Endothelial cell (in vitro differentiated cells): ENCODE measurements at places on chromosomes 2 and 18.
A peak's percentile ranks its signal among the peaks of the same experiment; 100 is the strongest.

GRCh38 chr18:31741097-31741735 is 19.5 kb downstream of the SLC25A52 start:
- DNase-seq: peak; percentile 34

DNA sequence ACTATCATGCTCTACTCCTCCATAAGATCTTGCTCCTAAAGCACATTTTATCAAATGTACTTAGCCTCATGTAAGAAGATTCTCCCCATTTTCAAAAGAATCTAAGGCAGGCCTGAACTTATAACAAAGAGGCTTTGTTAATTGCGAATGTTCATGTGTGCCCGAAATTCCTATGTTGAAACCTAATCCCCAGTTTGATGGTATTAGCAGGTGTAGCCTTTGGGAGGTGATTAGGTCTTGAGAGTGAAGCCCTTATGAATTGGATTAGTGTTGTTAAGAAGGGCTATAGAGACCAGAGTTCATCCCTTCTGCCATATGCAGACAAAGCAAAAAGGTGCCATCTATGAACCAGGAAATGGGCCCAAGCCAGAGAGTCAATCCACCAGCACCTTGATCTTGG is 234.5 kb downstream of the PAX3 start:
- no peak for DNase-seq

GRCh38 chr18:24588440-24588839 is 128.0 kb downstream of the HRH4 start:
- DNase-seq: no peak

DNA sequence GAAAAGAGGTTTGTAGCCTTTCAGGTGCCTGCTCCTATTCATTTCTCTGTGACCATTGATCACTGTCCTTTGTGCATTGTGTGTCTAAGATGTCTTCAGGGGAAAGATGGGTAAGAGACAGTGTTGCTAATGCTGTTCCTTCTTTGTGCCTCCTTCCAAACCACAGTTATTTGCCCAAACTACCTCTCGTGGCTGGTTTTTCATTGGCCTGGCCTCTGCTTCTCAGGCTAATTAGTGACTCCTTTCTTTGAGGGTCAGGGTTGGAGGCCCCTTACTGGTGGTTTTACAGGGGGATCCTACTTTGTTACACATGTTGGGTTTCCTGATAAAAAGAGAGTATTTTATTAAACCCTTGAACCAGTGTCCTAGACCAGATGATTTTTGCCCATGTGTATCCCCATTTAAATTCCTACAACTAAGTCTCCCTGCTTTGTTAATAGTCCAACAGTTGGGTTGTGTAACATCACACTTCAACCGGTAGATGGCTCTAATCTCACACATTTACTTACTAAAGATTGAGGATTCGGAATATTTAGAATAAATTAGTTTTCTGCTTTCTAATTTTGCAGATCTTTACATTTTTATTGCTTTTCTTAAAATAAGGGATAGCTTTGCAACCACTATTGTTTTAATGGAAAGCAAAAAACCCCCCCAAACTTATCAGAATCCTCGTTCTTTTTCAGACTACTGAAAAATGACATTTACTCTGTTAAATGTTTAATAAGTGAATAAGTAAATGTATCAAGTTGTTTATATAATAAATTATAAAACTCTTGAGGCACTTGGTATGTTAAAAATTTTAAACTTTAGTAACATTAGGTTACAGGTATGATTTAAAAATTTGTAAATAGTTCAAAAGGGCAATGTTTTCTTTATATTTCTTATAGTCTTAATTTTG is 2.4 kb downstream of the MARS2 start:
- no peak for DNase-seq

DNA sequence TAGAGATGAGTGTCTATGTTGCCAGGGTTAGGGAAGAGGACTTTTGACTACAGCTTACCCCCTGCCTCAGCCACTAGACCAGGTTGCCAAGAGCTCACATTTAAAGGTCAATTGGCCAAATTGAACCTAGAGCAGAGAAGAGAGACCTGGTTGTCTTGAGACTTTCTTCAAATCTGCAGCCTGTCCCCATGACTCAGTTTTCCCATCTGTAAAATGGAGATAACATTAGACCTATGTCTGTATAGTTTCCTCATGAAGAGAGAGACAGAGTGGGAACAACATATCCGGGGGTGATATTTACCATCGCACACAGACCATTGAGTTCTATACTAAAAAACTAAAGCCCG is 1.6 kb upstream of the LIPG start:
- DNase-seq: no peak

- no peak for DNase-seq
Observed at GRCh38 chr2:63242747-63243146, 192.1 kb downstream of the OTX1 start.

DNA sequence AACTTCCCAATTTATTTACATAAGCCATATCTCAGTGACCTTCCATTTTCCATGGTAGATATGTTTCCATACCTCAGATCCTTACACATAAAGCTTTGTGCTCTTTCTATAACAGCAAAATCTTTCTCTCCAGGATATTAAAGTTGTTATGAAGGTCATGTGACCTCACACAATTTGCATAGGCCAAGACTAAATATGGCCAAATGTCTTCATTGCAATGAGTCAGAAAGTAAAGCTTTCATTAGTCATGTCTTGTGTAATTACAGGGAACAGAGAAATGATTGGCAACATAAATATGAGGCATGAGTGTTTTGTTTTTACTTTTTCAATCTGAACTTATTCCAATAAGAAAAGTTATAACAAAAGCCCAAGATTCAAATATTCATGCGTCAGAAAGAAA is 243.5 kb downstream of the ASXL3 start:
- DNase-seq: no peak

DNA sequence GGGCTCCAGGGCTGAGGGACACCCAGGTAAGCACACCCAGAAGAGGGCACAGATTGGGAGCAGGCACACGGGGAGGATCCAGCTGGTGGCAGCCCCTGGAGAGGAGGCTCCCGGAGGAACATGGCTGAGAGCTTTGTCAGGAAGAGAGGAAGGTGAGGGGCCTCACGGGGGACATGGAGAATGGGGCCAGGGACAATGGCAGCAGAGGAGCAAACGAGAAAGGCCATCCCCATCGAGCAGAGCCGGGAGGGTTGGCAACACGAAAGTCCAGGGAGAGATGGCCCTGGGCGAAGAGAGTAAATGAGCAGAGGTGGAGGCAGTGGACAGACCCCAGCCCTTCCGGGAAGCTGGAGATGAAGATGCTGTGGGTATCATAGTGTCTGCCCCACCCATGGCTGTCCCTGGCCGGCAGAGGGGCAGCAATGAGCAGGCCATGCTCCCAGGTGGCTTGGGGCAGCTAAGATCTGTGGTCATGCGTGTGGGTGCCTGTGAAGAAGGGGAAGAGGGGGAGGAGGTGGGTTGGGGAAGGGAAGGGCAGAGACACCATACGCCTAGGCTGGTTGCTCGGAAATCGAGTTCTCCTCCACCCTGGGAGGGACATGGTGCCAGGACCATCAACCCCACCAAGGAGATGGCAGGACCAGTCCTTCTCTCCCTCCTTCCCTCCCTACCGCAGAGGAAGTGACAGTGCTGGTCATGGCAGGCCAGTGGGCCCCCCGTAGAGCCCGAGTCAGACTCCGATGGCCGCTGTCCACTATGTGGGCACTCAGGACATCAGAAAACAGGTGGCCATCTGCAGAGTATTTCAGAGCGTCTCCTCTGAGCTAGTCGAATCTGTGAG is 191.7 kb downstream of the NDUFA10 start:
- no peak for DNase-seq

DNA sequence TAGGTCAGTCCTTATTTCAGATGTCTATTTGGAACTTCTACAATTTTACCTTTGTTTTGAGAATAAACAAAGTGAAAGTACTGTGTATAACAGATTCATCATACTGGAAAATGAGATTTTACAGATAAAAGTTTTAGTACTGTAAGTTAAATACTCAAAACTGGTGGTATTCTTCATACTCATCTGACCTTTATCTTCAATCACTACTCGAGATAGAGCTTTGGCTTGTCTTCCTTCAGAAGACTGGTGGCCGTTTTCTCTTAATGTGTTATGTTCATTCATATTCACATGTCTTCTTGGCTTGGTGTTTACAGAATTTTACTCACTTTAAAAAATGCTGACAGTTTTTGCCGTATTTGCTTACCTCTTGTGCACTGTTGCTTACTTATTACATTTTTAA is 2.1 kb downstream of the SPOPL start:
- no peak for DNase-seq

GRCh38 chr18:8162802-8163201 is 446.4 kb upstream of the RAB12 start:
- no peak for DNase-seq

DNA sequence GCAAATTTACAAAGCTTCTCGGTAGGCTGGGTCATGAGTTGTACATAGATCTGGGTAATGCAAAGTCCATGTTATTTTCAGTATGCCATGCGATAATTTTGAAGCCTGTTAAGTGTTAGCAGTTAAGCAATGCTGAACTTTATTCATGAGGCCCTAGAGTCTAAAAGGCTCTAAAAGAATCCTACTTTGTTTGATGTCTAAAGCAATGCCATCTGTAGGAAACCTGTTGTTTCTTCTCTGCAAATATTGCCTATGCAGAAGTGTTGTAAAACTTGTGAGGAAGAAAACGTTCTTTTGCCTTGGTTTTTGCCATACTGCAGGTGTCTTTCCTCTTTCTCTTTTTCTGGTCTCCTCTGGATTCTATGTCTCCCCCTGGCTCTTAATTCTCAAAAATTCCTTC is 9.1 kb downstream of the ARHGAP15 start:
- no peak for DNase-seq

DNA sequence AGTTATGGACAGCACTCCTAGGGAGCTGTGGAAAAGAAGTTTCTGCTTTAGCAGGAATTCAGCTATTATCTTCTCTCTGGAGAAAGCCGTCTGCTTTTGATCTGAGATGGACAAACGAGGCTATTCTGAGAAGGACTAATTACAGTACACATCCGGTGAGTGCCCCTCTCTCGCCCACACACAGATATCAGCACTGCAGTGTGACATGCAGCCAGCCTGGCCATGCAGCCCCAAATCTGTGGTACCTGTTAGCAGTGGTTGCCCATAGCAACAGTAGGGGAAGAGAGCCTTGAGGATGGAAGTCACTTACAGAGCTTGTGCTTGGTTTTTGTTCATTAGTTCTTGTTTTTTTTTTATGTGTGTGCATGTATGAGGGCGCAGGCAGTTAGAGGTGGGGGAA is 73.9 kb upstream of the TRIB2 start:
- DNase-seq: no peak

GRCh38 chr2:17648581-17648980 is 105.0 kb downstream of the SMC6 start:
- no peak for DNase-seq

GRCh38 chr2:216029416-216030129 is 16.2 kb upstream of the MREG start:
- no peak for DNase-seq
